ENCODE measurements at places on chromosomes 6 and 20.

DNA sequence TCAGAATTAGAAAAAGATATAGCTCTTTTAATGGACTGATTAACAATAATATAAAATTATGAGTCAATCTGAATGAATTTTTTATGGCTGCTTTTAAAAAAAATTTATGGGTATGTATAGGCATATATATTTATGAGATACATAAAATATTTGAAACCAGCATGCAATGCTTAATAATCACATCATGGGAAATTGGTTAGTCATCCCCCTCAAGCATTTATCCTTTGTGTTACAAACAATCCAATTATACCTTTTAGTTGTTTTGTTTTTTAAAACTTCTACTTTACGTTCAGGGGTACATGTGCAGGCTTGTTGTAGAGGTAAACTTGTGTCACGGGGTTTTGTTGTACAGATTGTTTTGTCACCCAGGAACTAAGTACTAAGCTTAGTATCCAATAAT is 63.4 kb upstream of the HMGCLL1 start:
- no peak for DNase-seq

- DNase-seq = no peak
Measured at GRCh38 chr6:100126790-100127484, 132.9 kb upstream of the MCHR2 start.

GRCh38 chr20:16569246-16570153 is 3.7 kb downstream of the KIF16B start:
- no peak for DNase-seq

GRCh38 chr6:7446619-7447325 is 57.2 kb downstream of the RIOK1 start:
- no peak for DNase-seq

DNA sequence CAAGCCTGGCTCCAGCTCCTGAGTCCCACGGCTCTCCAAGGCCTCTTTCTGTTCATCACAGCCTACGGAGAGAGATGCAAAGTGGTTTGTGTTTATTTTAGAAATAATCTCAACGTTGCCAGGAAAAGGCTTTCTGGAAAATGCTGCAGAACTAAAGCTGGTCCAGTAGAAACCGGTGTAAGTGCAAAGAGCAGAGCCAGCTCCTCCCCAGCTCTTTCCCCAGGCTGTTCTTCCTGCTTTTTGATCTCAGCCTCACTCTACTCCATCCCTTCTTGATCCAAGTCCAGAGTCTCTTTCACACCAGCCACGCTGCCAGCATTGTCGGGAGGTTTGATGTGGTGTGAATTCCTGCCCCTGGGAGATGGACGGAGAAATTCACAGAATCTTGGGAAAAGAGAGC is 69.8 kb downstream of the TMEM170B start:
- DNase-seq = no peak
